ENCODE measurements at places on chromosomes 11 and 22.

- DNase-seq = no peak
These were observed 180.6 kb downstream of the ADAMTS15 start for GRCh38 chr11:130629039-130629438.

- DNase-seq = no peak
These were observed 137.3 kb upstream of the SORL1-AS1 start for GRCh38 chr11:121589946-121590537.

- DNase-seq = no peak
These were observed 17.6 kb downstream of the VSTM5 start for GRCh38 chr11:93832780-93833179.

DNA sequence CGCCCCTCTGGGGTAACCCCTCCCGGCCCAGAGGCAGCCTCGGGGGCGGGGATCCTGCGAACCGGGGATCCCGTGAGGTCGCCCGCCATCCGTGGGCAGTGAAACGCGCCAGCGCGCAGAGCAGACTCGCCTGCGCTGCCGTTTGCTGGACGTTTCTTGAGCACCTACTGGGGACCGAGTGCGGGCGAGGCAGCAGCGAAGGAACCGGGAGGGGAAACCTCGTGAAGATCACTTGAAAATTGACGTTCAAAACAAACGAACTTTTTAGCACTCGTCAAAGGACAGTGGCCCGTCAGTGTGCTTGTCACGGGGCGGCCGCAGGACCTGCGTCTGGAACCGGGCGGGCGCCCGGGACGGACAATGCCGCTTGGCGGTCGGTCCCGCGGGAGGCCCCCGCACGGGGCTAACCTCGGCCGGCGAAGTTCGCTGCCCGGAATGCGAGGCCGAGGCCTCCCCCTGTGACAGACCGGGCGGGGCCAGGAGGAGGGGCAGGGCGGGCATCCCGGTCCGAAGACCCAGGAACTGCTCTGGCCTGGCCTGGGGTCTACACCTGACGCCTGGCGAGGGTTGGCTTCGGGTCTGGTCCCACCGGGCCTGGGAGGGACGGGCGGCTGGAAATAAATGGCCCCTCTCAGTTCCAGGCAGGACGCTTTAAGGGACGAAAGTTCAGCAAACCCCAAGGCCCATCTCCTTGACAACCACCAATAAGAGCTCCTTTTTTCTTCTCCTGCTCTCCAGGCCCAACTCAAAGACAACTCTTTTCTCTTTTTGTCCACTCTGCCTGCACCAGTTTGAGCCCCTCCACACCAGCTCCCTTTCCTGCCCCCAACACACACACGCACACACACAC lies 723 bp upstream of the SCUBE1 start:
- DNase-seq = no peak

- DNase-seq = no peak
These were observed 57.2 kb downstream of the GUCY1A2 start for GRCh38 chr11:106961048-106961447.

GRCh38 chr11:123301696-123302400 lies 106.8 kb upstream of the CLMP start:
- DNase-seq = no peak

GRCh38 chr11:43901551-43901950 lies 20.9 kb downstream of the ALKBH3 start:
- DNase-seq = no peak

GRCh38 chr11:95715777-95716241 lies 73.8 kb downstream of the FAM76B start:
- no peak for DNase-seq

DNA sequence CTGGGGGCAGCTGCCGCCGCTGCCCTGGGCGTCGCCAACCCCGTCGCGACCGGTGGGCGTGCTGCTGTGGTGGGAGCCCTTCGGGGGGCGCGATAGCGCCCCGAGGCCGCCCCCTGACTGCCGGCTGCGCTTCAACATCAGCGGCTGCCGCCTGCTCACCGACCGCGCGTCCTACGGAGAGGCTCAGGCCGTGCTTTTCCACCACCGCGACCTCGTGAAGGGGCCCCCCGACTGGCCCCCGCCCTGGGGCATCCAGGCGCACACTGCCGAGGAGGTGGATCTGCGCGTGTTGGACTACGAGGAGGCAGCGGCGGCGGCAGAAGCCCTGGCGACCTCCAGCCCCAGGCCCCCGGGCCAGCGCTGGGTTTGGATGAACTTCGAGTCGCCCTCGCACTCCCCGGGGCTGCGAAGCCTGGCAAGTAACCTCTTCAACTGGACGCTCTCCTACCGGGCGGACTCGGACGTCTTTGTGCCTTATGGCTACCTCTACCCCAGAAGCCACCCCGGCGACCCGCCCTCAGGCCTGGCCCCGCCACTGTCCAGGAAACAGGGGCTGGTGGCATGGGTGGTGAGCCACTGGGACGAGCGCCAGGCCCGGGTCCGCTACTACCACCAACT lies 1.0 kb downstream of the FUT4 start:
- no peak for DNase-seq

DNA sequence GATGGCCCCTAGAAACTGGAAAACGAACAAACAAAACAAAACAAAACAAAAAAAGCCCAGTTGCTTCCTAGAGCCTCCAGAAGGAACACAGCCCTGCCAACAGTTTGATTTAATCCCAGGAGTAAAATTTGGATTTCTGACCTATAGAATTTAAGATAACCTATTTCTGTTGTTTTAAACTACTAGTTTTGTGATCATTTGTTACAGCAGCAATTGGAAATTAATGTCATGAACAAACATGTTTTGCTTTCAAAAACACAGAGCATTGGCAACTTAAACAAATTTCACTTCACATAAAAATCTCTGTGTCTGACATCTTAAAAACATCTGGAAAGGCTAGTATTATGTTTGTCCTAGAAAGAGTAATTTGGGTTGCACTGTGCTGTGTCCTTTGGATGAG lies 437.3 kb downstream of the METTL15 start:
- no peak for DNase-seq

GRCh38 chr22:49257551-49257961 lies 570.1 kb downstream of the BRD1 start:
- no peak for DNase-seq

- DNase-seq = peak; percentile 95
These were observed 4.7 kb upstream of the ASCC2 start for GRCh38 chr22:29842740-29843139.

DNA sequence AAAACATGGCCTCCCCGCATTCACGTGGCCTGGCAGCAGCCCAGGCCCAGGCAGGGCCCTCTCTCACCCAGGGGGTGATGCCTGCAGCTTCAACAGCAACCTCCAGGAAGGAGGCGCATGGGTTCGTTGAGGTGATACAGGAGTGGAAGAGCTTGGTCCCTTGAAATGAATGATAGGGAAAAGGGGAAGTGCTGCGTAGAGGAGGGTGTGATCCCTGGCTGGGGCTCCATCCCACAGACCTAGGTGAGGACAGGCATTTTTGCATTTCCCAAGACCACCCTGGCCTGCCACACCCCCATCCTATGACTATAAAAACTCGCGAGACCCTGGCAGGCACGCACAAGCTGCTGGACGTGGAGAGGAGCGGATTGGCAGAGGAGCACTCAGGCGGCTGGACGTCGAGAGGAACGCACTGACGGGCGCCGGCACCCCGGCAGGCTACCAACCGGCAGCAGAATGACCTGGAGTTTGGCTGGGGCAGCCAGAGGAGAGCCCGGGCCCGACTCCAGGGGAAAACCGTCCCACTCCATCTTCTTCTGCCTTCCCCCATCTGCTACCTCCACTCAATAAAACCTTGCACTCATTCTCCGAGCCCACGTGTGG lies 32.6 kb downstream of the RTN4R start:
- no peak for DNase-seq

GRCh38 chr11:89521792-89522191 lies 30.6 kb upstream of the NOX4 start:
- no peak for DNase-seq

- DNase-seq = no peak
These were observed 57.0 kb upstream of the PAK1 start for GRCh38 chr11:77530879-77531278.

GRCh38 chr11:34330653-34331052 lies 27.2 kb downstream of the ABTB2 start:
- no peak for DNase-seq

DNA sequence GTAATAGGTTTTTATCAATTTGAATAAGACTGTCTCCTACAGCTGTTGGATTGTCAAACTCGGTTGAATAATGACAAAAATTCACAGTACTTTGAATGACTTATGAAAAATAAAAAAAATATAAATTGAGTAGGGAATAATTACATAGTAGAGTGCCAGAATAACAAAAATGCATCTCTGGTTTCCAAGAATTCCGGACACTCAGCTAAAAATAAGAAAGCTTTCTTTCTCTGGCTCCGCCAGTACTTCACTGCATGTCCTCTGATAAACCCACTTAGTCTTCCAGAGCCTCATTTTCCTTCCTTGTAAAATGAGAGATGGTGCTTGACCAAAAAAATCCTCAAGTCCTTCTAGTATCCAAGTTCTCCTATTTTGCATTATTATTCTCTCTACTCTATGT lies 374.6 kb upstream of the LUZP2 start:
- DNase-seq = no peak

GRCh38 chr22:47295982-47296381 lies 533.5 kb downstream of the TBC1D22A start:
- DNase-seq = no peak

DNA sequence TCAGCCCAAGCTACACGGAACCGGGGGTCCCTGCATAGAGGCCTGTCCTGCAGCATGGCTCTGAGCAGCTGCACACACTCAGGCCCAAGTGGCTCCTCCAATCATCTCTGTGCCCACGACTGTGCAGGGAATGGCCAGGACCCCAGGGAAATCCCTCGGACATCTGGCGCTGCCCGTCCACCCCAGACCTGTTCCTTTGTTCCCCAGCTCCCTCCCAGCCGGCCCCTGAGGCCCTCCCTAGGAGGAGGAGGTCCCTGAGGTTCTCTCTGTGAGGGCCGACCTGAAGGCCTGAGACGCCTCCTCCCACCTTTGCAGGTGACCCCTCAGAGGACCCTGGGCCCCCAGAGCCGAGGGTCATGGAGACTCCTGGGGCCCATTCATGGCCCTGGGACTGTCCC lies 1.1 kb downstream of the MLC1 start:
- DNase-seq = no peak

DNA sequence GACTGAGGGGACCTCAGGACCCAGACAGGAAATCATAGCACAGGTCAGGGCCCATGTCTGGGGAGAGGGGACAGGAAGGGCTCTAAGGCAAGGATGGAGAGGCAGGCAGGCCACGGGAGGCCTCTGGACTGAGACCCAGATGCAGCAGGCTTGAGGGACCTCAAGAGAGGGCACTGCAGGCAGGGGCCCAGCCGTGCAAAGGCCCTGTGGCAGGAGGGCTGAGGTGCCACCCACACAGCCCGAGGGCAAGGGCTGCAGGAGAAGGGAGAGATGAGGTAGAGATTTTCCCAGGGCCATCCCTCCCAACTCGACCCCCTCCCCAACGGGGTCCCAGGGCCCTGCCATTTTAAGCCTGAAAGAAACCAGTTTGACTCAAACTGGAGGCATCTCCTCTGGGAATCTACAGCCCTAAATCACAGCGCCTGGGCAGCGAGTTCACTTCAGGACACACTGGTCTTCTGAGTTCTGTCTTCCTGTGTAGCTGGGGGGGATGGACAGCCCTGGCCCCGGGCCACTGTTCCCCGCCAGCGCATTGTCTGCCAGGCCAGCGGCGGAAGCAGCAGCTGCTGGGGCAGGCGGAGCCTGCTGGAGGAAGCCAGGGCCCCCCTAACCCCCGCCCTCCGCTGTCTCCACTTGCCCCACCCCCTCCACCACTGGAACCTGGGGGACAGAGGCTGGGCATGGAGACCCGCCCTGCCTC lies 20.3 kb upstream of the WNT7B start:
- DNase-seq = peak; percentile 97

DNA sequence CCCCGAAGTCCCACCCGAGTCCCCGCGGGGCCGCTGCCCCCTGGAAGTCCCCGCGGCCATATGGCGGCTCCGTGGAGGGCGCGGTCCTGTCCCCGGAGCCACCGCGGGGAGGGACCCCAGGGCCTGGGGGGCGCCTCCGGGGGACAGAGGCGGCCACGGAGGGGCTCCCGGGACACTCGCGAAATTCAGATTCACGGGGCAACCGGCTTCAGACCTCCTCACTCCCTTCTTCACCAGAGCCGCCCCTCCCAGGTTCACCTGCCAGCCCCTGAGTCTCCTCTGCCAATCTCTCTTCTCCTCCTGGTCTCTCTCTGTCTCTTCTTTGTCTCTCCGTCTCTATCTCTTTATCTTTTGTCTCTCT lies 28.2 kb upstream of the TOLLIP start:
- DNase-seq = no peak

GRCh38 chr22:26798462-26799065 lies 141.2 kb downstream of the MIAT start:
- DNase-seq = no peak

DNA sequence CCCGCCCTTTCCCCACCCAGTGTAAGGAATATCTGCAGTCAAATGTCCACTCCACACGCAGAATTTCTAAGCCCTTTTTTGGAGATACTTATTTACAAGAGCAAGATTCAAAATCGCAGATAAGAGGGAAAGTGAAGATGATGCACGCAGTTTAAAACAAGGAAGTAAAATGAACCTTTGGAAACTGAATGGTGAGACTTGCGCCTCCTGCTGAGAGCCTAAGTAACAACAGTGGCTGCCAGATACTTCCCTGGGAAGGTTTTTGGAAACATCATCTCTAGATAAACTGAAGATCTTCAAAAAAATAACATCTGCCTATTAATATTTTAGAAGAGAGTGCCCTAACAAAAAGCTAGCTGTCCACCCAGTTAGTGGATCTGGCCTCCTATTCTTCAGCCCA lies 963.1 kb upstream of the FAT3 start:
- no peak for DNase-seq

DNA sequence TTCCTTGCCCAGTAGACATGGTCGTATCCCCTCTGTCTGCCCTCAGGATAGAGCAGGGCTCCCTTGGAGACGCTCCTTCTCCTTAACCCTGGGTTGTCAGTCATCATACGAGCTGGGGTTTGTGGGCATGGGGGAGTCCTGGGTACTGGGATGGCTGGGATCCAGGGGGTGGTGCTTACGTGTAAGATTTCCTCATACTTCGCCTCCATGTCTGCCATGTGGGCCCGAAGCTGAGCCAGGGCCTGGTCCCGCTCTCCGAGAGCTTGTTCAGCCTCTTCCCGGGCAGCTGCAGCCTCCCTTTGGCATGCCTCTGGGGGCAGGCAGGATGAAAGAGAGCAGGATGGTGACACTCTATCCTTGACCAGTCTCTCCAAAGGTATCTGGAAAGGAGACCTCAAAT lies 5.3 kb downstream of the NHERF4 start:
- DNase-seq = no peak

DNA sequence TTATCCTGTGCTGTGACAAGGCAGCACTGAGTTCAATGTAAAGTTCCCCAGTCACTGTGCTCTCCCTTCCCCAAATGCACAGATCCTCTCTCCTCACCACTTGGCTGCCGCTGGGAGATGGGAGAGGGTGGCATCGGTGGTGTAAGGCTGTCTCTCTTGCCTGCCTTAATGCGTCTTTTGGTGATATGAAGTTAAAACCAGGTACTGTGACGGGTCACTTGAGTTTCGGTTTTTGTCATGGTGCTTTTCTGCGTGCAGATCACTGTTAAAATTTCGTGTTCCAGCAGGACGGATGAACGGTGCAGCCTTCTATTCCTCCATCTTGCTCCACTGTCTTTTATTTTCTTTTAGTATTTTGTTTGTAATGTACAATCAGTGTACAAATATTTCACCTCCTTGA lies 18.6 kb downstream of the GLB1L2 start:
- DNase-seq = no peak
